Hematopoietic multipotent progenitor cell treated with erythropoietin and hydrocortisone succinate and interleukin-3 and kit ligand, for 15 days (in vitro differentiated cells): ENCODE measurements at places on chromosomes 1 and 21.

DNA sequence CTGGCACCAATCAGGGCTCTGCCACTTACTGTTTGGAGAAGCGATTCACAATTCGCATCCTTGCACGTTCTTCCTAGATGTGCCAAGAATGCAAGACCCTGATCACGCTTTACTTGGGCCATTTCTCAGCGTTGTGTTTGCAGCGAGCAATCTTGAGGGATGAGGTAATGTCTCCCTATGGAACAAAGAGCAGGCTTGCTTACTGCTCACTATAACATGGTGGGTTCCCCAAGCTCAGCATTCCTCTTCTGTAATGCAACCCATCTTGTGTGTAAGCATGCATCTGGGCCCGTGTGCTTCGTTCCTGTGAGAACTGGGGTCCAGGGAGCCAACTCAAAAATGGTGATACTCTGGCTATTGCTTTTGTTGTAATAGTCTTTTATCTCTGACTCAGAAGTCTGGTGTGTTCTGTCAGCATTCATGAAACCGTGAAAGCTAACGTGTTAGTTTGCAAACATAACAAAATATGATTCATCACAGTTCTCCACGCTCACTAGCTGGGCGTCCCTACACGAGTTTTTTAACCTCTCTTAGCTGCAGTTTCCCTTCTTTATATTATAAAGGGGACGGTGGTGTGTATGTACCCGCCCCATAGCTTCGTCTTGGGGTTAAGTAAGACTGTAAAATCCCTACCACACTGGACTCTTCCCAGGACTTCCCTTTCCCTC, 33.3 kb downstream of the DNTTIP2 start:
- DNase-seq, result peak; percentile 11

DNA sequence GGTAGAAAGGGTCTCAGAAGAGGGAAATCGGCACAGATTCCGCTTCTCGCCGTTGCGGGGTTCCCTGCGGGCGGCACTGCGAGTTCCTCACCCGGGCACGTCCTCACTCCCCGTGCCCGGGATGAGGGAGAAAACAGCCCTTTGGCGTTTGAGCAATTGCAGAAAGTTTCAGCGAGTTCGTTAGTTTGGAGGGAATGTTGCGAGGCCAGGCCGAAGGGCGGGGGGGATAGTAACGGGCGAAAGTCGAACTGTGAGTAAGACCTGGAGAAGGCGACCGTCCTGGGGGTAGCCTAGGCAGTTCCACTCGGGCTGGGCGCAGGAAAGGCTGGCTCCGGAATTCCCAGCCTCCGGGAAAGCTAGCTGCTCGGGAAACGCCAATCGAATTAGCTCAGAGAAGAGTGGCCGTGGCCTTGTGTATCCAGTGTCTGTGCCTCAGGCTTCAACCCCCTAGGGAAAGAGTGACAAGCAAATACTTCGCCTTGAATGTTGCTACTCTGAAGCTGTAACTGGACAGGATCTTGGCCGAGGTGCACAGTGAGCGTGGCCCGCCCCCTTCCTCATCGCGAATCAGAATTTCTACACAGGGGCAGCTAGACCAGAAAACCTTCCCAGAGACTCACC, 787 bp downstream of the PTGFR start:
- DNase-seq, result no peak

DNA sequence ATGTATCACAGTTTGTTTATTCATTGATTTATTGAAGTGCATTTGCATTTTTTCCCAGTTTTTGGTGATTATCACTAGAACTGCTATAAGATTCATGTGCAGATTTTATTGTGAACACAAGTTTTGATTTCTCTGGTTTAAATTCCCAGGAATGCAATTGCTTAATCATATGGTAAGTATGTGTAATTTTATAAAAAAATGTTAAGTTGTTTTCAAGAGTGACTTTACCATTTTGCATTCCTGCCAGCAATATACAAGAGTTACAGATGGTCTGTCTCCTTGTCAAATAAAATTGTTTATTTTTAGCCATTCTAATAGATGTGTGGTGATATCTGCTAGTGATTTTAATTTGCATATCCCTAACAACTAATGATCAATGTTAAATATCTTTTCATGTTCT, 127.3 kb upstream of the APP start:
- DNase-seq, result no peak

- DNase-seq, result no peak
Measured at GRCh38 chr1:32082022-32082421, 9.3 kb downstream of the TMEM39B start.

DNA sequence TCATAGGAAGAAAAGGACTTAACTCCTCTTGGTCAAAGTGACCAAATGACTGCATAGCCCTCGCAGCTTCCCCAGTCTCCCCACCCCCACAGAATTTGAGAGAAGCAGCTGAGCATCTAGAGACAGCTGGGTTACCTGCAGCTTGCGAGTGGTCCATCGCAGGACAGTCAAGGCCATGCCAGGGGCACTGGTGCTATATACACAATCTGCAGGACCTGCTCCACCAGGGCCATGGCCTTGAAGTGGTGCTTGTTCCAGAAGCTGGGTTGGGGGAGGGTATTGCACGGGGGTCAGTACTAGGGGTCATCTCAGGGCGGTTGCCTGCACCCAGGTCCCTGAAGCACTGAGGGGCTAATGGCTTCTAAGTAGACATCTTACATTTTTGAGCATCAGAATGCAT, 10.4 kb downstream of the MRTO4 start:
- no peak for DNase-seq

GRCh38 chr21:42796327-42797062, 82.8 kb downstream of the WDR4 start:
- no peak for DNase-seq

- no peak for DNase-seq
Measured at GRCh38 chr1:203655671-203656070, 29.0 kb downstream of the ATP2B4 start.

- no peak for DNase-seq
Measured at GRCh38 chr1:200934676-200935245, 40.1 kb downstream of the INAVA start.

DNA sequence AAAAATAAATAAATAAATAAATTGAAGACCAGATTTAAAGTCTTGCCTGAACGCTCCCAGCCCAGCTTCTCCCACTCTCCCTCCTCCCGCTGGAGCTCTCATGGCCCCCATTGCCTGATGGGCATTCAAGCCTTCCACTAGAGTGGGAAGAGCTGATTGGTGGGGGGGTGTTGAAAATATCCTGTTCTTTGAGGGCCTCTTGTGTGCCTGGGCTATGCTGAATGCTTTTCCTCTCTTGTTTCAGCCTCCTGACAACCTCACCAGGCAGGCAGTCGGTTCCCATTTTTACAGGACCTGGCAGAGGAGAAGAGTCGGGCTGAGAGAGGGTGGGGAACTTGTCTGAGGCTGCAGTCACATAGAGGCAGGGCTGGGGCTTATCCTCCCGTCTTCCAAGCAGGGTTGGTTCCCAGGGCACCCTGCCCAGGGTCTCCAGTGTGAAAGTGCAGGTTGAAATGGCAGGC, 59.2 kb upstream of the SSBP3 start:
- DNase-seq, result no peak

GRCh38 chr1:21154717-21155116, 22.0 kb downstream of the EIF4G3 start:
- no peak for DNase-seq

DNA sequence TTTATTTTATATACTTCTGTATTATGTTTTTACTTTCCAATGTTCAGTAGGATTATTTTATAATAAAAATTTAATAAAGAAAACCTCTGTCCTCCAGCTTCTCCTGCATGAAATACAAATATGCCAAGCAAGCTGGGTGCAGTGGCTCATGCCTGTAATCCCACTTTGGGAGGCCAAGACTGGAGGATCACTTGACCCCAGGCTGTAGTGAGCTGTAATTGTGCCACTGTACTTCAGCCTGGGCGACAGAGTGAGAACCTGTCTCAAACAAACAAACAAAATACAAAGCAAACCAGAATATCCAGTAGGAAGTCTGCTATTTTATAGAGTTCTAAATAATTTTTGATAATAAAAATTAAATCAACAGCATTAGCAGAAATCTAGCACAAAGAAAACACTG, 168.8 kb downstream of the EIF4G3 start:
- no peak for DNase-seq

DNA sequence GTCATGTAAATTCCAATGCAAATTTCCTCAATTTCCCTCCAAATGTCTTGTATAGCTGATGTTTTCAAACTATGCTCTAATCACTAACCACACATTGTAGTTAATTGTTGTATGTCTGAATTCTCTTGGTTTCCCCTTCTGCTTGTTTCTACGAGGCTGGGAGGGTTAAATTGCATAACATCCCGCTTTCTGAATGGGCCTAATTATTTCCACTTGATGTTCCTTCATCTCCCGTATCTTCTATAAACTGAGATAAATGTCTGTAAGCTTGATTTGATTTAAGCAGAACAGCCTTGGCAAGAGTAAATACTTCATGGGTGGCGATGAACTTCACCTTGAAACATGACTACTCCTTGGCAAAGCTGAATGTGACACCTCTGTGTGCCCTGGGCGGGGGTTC, 72.2 kb downstream of the SERINC2 start:
- no peak for DNase-seq

- DNase-seq, result no peak
Measured at GRCh38 chr1:94104776-94105580, 16.0 kb downstream of the ABCA4 start.

GRCh38 chr1:100927276-100927675, 31.4 kb downstream of the SLC30A7 start:
- DNase-seq, result no peak

- no peak for DNase-seq
Measured at GRCh38 chr1:107622966-107623365, 342.0 kb downstream of the VAV3 start.

DNA sequence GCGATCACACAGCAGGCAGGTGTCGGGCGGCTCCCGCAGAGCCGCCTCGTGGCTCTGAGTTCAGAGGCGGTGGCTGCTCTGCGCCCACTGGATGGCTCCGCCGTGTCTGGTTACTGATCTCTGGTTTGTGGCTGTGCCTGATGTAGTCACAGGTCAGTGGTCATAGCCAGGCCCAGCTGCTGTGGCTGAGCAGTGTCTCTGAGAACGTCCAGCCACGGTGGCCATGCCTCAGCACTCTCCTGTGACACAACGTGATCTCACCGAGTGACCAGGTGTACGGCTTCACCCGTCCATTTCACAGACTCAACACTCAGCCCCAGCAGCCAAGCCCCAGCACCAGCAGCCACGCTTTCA, 61.2 kb downstream of the KCNN3 start:
- no peak for DNase-seq

DNA sequence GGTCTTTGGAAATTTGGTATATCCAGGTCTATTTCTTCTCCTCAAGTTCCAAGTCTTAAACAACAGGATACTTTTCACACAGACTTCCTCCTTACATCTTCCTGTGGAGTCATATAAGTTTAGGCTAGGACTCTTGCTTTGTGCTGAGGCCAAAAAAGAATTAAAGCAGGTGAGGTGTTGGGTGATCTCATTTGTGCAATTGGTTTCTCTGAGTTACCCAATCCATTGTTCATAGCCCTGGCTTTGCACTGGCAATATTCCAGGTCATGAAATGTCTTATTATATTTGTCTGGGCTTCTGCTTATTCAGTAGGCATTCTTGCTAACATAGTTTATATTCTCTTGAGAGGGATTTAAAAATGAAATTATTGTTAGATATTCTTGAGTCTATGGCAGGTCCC, 14.1 kb upstream of the KIAA0040 start:
- DNase-seq, result no peak

DNA sequence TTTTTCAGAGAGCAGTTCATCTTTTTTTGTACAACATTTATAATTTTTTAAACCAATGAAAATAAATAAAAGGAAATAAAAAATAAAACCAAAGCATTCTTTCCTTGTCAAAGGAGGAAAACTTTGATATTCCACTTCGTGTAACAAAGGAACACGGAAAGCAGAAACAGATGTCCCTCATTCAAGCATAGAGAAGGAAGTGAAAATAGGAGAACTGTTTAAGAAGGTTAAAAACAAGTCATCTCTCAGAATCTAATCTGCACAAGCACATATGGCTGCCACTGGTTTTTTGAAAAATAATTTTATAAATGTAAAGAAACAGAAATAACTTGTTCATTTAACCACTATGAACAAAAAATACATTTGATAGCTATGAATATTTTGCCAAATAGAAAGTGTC, 35.9 kb upstream of the ZNF644 start:
- no peak for DNase-seq
